Trophoblast cell (in vitro differentiated cells and primary cell): ENCODE measurements at places on chromosomes 4 and X.
A peak's percentile ranks its signal among the peaks of the same experiment; 100 is the strongest.

- no peak for DNase-seq
Measured at GRCh38 chrX:110116066-110116980, 113.4 kb downstream of the TMEM164 start.

GRCh38 chr4:70533211-70533610 is 14.8 kb downstream of the AMTN start:
- no peak for DNase-seq

- DNase-seq, result no peak
Measured at GRCh38 chrX:11351375-11352295, 58.4 kb downstream of the AMELX start.

DNA sequence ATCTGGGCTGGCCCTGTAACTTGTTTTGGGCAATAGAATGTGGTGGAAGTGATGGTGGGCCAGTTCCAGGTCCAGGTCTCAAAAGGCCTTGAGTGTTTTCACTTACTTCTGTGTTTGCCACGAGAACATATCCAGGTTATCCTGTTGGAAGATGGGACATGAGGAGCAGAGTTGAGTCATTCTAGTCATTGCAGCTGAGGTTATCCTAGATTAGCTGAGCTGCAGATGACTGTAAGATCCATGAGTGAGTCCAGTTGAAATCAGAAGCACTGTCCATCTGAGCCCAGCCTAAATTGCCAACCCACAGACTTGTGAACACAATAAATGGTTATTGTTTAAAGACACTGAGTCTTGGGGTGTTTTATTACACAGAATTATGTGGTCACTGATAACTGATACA is 45.3 kb upstream of the RPS6KA3 start:
- DNase-seq, result no peak

DNA sequence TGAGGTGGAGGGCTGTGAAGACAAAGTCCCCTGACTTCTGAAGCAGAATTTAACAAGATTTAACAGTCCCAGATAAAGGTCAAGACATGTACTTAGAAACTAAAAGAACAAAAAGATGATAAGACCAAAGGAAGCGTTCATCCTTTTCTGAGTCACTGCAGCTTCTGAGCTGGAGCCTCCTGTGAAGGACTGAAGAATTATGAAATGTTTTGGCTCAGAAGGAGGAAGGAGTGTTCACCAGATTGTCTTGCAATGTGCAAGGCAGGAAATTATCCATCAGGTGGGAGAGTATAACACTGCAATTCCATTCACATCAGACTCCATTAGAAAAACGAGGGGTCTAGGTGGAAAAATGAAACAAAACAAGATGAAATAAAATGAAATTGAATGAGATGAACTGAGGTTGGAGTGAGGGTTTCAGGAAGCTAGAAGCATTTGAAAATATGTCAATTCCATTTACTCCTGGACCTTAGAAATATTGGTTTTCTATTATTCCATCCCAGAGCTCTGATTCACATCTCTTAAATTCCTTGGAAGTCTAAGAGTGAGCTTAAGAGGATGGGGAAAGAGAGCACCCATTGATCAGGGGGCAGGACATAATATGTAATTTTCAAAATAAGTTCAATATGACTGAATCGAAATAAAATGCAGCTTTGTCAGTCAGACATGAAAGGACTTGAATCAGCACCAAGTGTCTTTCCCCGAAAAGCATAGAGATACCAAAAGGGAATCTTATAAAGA is 186.1 kb upstream of the LNX1 start:
- DNase-seq, result peak; percentile 19

DNA sequence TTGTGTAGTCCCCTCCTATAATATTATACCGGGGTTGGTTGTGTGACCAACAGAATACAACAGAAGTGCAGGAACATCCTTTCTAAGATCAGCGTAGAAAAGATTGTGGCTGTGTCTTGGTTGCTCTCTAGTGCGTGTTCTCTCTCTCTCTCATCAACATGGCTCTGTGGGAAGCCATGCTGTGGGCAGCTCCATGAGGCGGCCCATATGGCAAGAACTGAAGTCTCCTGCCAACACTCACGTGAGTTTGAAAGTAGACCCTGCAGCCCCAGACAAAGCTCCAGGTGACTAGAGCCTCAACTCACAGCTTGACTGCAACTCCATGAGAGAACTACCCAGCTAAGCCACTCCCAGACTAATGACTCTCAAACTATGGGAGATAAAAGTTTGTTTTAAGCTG is 118.7 kb downstream of the TSPAN5 start:
- no peak for DNase-seq

GRCh38 chr4:113881256-113881655 is 98.2 kb downstream of the ARSJ start:
- DNase-seq, result no peak

GRCh38 chrX:47143894-47144625 is 442 bp downstream of the NDUFB11 start:
- no peak for DNase-seq

GRCh38 chrX:100316987-100317386 is 93.1 kb downstream of the PCDH19 start:
- no peak for DNase-seq

DNA sequence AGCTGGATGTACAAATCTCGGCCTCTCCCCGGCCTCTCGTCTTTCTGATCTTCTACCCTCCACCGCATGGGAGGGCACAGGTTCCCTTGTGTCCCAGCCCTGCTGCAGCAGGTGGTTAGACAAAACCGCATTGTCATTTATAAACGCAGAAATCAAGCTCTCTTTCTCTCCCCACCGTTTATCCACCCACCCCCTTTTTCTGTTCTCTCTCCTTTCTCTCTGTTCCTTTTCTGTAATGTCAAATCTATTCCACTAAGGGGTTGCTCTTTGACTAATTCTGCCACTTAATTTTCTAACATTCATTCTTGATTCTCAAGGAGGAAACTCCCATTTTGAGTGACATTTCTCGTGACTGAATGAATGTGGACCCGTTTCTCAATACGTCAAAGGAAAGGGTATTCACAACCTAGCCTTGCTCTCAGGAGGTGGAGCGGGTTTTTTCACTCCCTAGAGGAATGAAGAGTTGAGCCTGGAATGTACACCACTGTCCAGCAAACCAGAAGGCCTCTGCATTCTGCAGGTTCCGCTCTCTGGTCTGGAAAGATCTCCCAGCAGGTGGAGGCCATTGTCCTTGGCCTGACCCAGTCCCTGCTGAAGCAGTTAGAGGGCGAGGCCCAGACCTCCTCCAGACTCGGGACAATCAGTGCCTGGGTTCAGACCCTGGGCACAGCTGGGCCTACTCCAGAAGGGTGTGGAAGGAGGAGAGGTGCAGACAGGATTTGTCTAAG is 70.9 kb upstream of the ENPP6 start:
- peak; percentile 31 for DNase-seq
